T-helper 17 cell (primary cell): ENCODE measurements at places on chromosomes 5 and 9. TPM values are rescaled to one million over a fixed set of nuclear protein-coding genes. Genes with fewer than 3 reads are reported as not detected.
A peak's percentile ranks its signal among the peaks of the same experiment; 100 is the strongest.

DNA sequence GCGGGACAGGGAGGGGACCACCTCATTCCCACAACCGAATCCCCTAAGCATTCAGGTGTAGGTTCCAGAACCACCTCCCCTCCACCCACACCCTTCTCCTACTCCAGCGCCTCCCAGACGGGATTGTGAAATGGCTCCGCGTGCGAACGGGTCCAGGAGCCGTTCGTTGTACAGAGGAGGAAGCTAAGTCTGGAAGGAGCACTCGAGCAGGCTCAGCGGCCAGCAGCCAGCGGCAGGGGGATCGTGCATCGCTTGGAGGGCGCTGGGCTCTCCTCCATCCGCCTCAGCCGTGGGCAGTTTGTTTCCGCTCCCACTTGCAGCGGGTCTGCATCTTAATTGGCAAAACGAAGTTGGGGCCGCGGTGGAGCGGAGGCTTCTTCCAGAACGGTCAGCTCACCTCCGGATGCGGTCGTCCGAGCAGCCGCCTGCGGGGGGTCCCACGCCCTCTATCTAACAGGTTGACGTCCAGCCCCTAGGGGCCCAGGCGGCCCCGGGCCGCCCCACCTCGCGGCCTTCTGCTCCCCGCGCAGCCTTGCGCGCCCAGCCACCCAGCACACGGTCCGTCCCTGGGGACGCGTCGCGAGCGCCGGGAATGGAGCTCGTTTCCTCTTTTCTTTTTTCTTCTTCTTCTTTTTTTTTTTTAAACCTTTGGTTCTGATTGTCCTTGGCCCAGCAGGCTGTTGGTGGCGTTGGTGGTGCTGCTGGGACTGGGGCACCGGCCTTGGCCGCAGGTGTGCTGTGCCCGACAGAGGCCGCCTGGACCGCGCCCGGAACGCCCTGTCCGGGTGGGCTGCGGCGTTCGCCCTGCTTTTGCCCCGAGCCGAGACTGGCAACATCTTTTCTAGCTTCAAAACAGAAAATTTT lies 3.9 kb upstream of the BARX1 start:
- H3K27me3 ChIP-seq: peaks cover 69% of the 10 kb centered on the region
- peaks cover 10% of the 10 kb centered on the region for H3K36me3 ChIP-seq
- no peak overlapping the region for H3K27ac ChIP-seq
- peak overlapping the region; percentile 85 for H3K4me3 ChIP-seq

Gene IRX1
- total RNA-seq: not detected

Gene STK32A
- total RNA-seq: not detected

DNA sequence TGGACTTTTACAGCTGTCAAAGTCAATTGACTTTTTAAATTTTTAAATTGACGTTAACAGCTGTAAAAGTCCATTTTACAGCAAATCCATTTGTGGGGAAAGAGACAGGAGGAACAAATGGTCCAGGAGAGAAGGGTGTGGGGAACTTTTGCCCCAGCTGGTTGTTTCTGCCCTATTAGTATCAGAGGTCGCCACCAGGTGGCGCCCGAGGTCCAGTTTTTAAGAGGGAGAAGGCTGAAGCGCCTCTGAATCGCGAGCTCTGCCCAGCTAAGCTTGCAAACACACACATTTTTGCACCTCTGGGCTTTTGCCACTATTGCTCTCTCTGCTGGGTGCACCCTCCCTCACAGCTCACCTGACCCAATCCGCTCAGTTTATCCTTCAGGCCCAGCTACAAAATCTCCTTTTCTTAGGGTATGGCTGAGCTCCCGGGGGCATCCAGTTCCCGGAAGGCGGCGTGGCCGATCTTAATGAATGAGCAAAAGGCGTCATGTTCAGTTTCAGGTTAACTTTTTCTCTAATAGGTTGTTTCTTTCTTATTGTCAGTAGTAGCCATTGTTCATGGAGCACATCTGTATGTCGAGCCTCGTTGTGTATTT lies 6.3 kb upstream of the TTLL11 start:
- no peak overlapping the region for H3K4me3 ChIP-seq
- H3K27ac ChIP-seq: no peak overlapping the region
- peaks cover 10% of the 10 kb centered on the region for H3K4me1 ChIP-seq
- H3K36me3 ChIP-seq: peaks cover 3% of the 10 kb centered on the region
- peak; percentile 73 for DNase-seq
- peaks cover 31% of the 10 kb centered on the region for H3K27me3 ChIP-seq

Gene LTC4S
- 6.8 TPM for total RNA-seq

DNA sequence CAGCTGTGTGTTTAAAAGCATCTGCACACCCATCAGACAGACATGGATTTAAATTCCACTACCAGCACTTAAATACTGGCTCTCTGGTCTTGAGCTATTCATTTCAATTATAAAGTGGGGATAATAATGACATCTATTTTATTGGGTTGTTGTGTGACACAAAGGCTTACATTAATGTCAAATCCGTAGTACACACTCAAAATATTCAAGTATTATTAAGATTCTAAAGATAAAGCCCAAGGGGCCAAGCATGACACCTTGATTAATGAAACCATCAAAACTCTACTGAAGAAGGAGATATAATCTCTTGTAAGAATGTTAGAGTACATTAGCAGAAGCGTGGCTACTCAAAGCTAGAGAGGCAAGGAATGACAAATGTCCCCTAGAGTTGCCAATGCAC lies 743.0 kb downstream of the KCTD16 start:
- DNase-seq: no peak
- H3K4me1 ChIP-seq: no peaks in the 10 kb centered on the region
- no peak overlapping the region for H3K4me3 ChIP-seq

DNA sequence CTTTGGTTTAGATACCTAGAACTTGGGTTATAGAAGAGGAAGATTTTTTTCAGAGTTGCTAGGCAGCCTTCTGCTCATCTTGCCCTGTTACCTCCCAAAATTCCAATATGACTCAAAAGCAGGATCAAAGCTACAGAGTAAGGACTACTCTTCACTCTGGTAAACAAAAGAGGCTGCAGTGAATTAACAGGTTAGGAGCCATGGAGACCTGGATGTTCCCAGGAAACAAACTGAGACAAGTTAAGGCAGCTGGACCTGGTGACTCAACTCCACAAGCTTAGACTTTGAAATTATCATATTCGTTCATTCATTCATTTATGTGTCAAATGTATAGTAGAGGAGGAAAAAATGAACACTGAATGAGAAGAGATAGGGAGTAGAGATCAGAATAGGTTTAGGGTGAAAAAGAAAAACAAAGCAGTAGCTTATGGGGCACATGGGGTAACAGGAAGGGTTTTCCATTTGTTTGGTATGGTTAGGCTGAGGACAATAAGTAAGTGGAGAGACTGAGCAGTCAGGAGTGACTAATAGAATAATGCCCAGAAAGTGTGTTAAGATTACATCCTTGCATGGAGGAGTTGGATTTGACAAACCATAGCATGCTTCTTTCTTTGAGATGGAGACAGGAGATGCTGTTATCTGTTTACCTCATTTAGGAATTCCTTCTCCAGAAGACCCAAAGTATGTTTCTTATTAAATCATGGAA lies 464.0 kb upstream of the ZNF608 start:
- H3K27ac ChIP-seq: no peak overlapping the region
- no peaks in the 10 kb centered on the region for H3K27me3 ChIP-seq
- H3K4me1 ChIP-seq: no peaks in the 10 kb centered on the region
- no peak overlapping the region for H3K4me3 ChIP-seq
- no peak for DNase-seq
